ENCODE measurements at places on chromosomes 1 and 21.

- no peak for ATAC-seq
Observed at GRCh38 chr1:56302878-56303277, 276.5 kb downstream of the PLPP3 start.

DNA sequence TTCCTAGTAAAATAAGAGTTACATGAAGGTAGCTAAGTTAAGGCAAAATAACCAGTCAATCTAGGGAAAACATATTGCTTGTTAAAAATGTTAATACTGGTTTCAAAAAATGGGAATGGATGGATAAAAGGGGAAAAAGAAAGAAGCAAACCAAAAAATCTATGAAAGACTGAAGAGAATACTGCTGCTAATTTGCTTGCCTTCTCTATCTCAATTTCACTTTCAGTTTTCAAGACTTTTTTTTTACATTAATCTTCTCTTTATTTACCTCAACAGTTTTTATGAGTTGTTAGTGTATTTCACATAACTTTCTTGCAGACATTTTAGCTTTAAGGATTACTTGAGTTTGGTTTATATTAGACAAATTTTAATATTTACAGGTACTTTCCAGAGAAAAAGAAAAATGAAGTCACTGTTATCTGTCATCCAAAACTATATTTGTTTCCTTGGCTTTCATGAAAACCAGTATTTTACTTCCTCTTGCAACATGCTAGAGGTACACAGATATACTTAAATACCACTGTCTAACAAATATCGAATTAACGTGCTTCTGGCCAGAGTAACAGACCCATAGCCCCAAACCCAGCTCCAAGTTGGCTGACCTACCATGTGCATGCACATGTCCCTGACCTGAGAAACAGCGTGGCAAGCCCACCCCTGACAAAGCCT is 70.7 kb downstream of the COL24A1 start:
- ATAC-seq = no peak

DNA sequence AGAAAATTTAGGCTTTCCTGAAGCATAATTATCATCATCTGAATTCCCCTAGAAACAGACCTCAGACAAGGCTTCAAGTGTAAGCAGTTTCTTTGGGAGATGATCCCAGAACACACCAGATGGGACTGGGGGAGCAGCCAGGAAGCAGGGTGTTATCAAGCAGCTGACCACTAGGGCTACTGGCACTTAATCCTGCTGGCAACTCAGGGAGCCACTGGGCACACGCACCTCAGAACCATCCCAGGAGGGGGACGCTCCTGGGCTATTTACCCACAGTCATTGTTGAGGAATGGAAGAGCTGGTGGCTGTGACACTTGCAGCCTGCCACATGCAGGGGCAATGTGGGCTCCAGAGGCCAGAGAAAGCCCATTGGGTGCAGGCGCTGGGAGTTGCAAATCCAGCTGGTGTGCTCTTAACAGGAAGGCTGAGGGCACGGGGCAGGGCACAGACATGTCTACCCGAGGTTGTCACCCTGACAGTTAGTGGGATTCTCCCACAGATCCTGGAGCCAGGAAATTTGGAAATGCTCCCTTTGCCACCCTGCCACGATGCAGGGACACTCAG is 15.1 kb upstream of the IL22RA1 start:
- no peak for ATAC-seq

- no peak for ATAC-seq
Observed at GRCh38 chr1:150280138-150280707, 2.1 kb upstream of the CIART start.

- ATAC-seq = peak; percentile 57
Observed at GRCh38 chr1:201518071-201518470, 11.1 kb upstream of the CSRP1 start.

GRCh38 chr1:41362749-41363590 is 1.7 kb downstream of the FOXO6 start:
- ATAC-seq = no peak

GRCh38 chr1:15219280-15220023 is 27.6 kb upstream of the FHAD1 start:
- no peak for ATAC-seq

Data from esophagus mucosa (tissue), 1 donor.